Skeletal muscle cell (primary cell): ENCODE measurements at places on chromosomes 7 and 10.

GRCh38 chr10:109866995-109867635 lies 56.2 kb downstream of the XPNPEP1 start:
- DNase-seq = no peak

- DNase-seq = no peak
Measured at GRCh38 chr7:22909917-22910316, 87.3 kb upstream of the TOMM7 start.

GRCh38 chr7:91957823-91958222 lies 17.2 kb downstream of the AKAP9 start:
- no peak for DNase-seq

DNA sequence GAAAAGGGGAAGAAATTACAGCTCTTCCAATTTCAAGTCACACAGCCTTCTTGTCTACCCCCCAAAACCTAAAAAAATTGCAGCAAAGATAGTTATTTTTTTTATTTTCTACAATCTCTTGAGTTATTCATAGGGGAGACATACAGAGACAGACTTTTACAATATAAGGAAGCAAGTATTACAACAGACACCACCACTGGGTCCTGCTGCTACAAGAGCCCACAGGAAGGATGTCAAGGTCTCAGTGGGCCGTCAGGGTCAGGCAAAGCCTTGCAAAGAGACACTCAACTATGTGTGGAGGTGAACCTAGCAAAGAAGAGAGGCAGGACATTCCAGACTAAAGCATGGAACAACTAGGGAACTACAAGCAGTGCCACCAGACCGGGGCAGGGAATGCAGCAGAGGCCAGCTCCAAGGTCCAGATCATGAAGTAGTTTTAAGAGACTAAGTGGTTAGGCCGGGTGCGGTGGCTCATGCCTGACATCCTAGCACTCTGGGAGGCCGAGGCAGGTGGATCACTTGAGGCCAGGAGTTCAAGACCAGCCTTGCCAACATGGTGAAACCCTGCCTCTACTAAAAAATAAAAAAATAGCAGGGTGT lies 28.2 kb upstream of the ZCCHC24 start:
- no peak for DNase-seq

GRCh38 chr10:128398999-128399398 lies 272.8 kb upstream of the MKI67 start:
- no peak for DNase-seq

GRCh38 chr7:50358041-50358705 lies 53.7 kb downstream of the IKZF1 start:
- no peak for DNase-seq

GRCh38 chr10:101438881-101439391 lies 85.0 kb downstream of the BTRC start:
- no peak for DNase-seq

DNA sequence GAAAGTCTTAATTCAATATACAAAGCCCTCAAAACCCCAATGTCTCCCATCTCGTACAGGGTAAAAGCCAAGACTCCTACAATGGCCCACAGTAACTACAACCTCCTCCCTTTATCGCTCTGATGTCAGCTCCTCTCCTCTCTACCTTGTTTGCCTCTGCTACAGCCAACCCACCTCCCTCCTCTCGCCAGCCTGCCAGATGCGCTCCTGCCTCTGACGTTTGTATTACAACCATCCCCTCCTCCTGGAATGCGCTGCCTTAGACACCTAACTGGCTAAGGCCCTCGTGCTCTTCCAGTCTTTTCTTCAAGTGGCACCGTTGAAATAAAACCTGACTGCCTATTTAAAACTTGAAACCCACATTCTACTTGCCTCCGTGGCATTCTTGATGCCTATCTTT lies 115.3 kb upstream of the MYO3A start:
- DNase-seq = no peak

GRCh38 chr10:48442809-48443177 lies 136.3 kb downstream of the MAPK8 start:
- DNase-seq = no peak

DNA sequence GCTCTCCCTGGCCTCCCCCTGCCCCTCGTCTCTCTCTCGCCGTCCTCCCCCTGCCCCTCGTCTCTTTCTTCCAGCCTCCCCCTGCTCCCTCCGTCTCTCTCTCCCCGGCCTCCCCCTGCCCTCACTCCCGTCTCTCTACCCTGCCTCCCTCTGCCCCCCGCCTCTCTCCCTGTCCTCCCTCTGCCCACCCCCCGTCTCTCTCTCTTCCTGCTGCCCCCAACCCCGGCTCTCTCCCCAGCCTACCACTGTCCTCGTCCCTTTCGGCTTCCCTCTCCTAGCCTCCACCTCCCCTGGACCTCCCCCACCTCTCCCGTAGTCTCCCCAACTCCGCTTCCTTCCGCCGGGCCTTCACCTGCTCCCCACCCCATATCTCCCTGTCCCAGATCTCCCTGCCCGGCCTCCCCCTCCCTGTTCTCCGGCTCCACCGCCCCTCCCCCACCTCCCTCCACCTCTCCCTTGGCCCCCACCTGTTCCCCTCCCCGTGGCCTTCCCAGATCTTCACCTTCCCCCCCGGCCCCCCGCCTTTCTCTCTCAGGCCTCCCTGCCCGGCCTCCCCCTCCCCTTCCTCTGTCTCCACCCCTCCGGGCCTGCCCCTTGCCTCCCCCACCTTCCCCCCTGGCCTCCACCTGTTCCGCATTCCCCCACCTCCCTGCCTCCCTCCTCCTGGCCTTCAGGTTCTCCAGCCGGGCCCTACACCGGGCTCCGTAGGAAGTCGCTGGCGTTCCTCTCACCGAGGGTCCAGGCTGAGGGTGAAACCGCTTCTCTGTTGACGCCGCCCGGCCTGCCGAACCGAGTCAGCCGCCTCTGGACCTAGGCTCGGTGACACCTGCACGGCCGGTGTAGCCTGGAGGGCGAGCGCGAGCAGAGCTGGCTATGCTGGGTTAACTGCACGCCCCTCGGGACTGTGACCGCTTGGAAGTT lies 1.2 kb downstream of the GET4 start:
- DNase-seq = no peak

DNA sequence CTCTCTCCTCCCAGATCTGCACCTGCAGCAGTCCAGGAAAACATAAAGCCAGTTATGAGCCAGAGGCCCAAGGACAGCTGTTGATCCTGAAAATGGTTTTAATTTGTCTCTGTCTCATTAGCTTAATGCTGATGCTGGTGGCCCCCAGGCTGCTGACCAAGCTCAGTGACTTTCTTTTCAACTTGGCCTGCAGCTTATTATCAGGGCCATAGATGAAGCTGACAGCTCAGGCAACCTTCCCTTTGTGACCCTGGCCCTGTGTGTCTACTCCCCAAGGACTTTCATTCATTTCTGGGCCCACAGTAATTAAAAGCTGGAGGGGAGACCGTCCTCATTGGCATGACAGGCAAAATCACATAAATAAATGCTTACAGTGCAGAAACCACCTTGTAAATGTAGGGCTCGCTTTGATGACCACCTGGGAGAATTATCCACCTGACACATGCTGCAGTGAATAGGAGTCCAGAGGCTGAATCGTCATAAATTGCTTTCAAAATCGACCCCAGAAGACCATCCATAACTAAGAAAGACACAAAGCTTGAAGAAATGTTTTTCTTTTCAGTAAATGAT lies 138.5 kb downstream of the NPY start:
- DNase-seq = no peak
